ENCODE measurements at places on chromosomes 6 and 20.

GRCh38 chr20:16528078-16528477 is 45.2 kb downstream of the KIF16B start:
- DNase-seq = no peak

- no peak for DNase-seq
Measured at GRCh38 chr20:33730946-33731692, 677 bp upstream of the ZNF341 start.

DNA sequence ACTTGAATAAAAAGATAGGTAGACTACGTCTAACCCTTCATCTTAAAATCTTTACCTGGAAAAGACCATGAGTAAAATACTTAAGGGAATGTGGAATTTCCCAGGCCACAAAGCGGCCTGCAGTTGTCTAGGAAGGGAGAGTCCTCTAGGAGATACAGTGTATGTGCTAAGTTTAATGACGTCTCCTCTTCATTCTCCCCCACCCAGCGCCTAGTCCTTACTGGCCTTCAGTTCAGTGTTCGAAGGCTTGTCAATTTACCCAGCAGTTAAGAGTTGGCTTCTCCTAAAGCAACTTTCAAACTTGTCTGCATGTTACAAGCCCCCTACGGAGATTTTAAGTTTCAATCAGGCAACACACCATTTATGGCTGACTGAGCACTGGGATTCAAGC is 35.2 kb downstream of the HFE start:
- DNase-seq = no peak

DNA sequence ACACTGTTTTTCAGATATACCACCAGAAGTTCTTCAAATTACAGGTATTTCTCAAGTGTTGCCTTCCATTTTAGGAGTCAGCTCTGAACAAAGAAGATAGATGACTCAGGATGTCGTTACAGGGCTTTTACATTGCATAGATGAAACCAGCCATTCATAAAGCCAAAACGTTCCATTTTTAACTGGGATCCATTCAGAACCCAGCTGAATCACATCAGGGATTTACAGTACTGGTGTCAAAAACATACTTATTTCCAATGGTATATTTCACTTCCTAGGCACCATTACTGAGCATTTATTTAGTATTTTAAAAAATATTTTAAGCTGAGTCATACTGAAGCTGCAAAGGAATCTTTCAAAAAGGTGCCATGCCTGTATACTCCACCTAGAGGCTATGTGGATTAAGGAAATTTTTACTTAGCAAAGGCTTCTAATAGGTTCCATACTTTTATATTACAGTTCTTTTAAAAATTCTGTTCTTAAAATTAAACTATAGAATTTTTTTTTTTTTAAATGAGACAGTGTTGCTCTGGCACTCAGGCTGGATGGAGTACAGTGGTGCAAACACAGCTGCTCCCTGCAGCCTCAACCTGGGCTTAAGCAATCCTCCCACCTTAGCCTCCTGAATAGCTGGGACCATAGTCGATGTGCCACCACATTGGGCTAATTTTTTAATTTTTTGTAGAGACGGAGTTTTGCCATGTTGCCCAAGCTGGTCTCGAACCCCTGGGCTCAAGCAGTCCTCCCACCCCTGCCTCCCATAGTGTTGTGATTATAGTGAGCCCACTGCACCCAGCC is 2.6 kb downstream of the ASF1A start:
- peak; percentile 51 for DNase-seq

DNA sequence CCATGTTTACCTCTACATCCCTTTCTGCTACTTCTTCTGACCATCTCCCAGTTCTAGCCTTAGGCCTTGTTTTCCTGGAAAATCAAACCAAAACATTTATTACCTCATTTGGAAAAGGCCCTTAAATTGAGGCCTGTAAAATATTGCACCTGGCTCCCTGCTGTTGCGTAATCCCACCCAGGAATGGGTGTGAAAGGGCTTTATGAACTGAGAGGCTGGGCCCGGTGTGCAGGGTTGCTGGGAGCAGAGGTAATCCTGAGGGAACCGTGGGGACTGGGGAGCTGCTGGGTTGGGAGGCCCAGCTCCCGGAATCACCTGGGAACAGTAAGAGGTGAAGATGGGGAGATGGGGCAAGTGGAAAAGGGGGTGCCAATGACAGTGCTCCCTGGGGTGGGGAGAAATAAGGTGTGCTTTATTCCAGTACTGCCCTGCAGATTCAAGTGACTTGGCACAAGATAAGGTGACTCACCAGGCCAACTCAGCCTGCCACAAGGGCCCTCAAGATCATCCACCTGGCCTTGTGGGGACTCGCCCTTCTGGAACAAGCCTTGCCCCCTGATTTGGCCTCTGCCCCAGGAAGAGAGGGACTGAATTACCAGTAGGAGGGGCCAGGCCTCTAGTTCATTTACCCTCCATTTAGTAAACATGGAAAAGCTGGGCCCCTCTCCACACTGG is 44.2 kb downstream of the KCNK5 start:
- DNase-seq = no peak

DNA sequence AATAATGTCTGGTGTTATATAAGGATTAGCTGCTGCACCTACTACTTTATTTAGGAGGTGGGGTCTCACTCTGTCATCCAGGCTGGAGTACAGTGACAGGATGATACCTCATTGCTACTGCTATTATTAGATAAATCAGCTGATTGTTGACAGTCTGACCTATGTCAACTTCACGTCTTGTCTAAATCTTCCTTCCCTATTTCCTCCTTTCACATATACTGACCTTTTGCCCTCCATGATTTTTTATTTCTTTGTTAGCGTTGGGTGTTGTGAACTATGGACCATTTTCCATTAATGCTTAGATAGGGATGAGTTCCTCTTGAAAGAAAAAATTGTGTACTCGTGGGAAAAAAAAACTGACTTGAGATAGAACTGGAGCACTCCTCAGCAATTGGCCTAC is 109.9 kb upstream of the BEND6 start:
- no peak for DNase-seq

GRCh38 chr6:24775520-24776058 is 852 bp downstream of the GMNN start:
- DNase-seq = peak; percentile 25

GRCh38 chr6:127950566-127951145 is 49.8 kb upstream of the THEMIS start:
- DNase-seq = no peak

- DNase-seq = peak; percentile 15
Measured at GRCh38 chr6:42569102-42570028, 5.5 kb downstream of the UBR2 start.

GRCh38 chr6:15264412-15264811 is 18.5 kb downstream of the JARID2 start:
- DNase-seq = no peak

GRCh38 chr20:57316795-57317201 is 12.8 kb upstream of the SPO11 start:
- DNase-seq = no peak

DNA sequence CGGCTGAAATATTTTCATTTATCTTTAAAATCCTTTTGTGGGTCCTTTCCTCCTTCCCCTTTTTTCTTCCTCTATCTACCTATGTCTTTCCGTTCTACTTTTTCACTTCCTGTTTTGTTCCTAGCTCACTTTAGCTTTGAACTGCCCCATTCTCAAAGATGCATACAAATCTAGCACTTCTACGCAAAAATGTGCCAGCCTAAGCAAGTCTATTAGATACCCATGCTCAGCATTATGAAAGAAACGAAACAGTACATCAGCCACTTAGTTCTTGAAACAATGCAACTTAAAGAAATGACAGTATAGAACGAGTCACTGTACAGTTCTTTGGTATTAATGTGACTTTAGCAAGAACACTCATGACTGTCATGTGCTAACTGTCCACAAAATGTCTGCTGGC is 47.3 kb upstream of the MARCKS start:
- DNase-seq = peak; percentile 1

DNA sequence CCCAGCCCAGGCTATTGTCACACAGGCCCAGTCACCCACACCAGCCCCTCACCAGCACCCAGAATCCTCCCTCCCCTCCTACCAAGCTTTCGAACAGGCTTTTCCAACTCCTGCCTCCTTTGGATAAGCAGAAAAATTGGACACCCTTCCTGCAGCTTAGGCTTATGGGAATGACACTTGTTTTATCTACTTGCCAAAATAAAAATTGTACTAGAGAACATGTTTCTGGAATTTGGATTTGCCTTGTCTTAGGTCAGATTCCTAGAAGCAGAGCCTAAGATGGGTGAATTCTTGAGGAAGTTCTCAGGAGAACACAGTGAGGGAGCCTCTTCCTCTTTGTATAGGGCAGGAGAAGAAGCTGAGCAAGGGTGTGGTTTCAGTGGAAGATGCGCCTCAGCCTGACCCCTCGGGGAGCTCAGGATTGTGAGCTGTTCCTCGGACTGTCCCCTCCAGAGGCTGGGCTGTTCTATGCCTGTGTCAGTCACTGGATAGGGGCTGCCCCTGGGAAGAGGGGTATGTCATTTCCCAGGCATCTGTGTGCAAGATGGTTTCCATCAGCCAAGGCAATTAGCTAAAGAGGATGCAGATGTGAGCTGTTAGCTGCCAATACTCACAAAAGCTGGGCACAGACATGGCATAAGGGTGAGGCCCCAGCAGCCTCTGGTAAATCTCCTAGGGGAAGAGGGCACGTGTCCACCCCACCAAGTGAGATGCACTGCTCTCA is 33.9 kb downstream of the ITPR3 start:
- no peak for DNase-seq

DNA sequence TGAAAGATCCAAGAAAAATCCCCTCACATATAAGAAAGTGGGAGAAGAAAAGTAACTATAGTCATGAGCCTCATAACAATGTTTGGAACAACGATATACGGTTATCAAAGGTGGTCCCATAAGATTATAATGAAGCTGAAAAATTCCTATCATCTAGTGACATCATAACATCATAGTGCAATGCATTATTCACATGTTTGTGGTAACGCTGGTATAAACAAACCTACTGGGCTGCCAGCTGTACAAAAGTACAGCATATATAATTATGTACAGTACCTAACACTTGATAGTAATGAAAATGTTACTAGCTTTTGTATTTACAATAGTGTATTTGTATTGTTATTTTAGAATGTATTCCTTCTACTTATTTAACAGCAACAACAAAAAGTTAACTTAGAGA is 240.7 kb downstream of the RNGTT start:
- no peak for DNase-seq

- DNase-seq = no peak
Measured at GRCh38 chr20:17759449-17759848, 59.7 kb downstream of the BANF2 start.

- no peak for DNase-seq
Measured at GRCh38 chr20:44098657-44099056, 88.3 kb downstream of the JPH2 start.

- no peak for DNase-seq
Measured at GRCh38 chr6:98027898-98028297, 744.9 kb upstream of the MMS22L start.

- peak; percentile 18 for DNase-seq
Measured at GRCh38 chr6:83867527-83868161, 8.2 kb downstream of the CYB5R4 start.
